ENCODE measurements at places on chromosomes 7 and 10. TPM values are rescaled to one million over a fixed set of nuclear protein-coding genes. Genes with fewer than 3 reads are reported as not detected.

The LEP gene
- not detected for total RNA-seq

The CAPZA2 gene
- 219 TPM for total RNA-seq

The GALNT17 gene
- not detected for total RNA-seq

The RGS10 gene
- total RNA-seq, result 22.8 TPM

The CDNF gene
- not detected for total RNA-seq

The GPNMB gene
- 14.5 TPM for total RNA-seq

The PBLD gene
- 0.86 TPM for total RNA-seq

The AOAH gene
- total RNA-seq, result 42.6 TPM

The ACSM6 gene
- total RNA-seq, result not detected

The OPN1SW gene
- total RNA-seq, result not detected

The CACNB2 gene
- total RNA-seq, result not detected

The CPA1 gene
- total RNA-seq, result not detected

The PDCD4 gene
- total RNA-seq, result 13.3 TPM

The C10orf67 gene
- total RNA-seq, result not detected

The GIMAP1 gene
- total RNA-seq, result not detected

The MRLN gene
- total RNA-seq, result not detected

The NEURL1 gene
- not detected for total RNA-seq

The STK31 gene
- total RNA-seq, result 0.34 TPM

The ITIH2 gene
- not detected for total RNA-seq

The INSYN2A gene
- total RNA-seq, result 0.24 TPM

The ASZ1 gene
- total RNA-seq, result not detected
